DMS79 treated with DMSO at 0.1 percent for 48 hours (cell line): ENCODE measurements at places on chromosomes 5 and 9.

- DNase-seq = no peak
Observed at GRCh38 chr5:145989428-145989827, 53.0 kb downstream of the SH3RF2 start.

DNA sequence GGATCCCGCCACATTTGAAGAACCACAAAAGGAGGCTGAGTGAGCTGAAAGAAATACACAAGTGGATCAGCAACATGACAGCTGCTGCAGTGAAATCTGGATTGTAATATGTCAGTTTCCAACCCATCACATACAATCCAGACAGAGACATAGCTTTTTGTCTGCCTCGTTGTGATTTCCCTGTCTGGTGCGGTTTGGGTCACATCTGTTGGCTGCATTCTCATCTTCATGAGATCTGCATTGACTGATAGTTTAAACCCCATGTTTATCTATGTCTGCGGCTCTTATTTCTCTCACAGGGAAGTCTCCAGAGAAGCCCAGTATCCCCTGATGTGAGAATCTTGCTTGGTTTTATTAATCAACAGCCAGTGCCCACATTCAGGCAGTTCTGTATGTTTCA lies 403.1 kb upstream of the ZNF608 start:
- no peak for DNase-seq

DNA sequence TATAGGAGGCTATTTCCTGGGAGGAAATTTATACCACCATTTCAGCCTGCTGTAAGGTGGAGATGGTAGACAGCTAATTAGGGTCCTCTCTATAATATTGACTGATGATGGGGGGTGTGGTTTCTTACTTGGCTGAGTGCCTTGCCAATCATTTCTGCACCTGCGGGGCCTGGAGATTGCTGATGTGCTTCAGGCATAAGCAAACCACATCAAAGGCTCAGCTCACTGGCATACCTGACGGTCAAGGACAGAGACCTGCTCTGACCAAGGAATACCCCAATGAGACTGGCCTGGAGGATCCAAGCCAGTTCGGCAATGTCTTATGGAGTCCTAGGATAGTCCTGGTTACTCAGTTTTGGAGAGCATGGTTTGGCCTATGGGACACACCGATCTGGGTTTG lies 29.5 kb downstream of the ANKH start:
- DNase-seq = no peak

GRCh38 chr9:98795970-98796363 lies 388 bp downstream of the ANKS6 start:
- DNase-seq = no peak

- no peak for DNase-seq
Observed at GRCh38 chr5:100791391-100791790, 111.7 kb downstream of the ST8SIA4 start.

GRCh38 chr9:86830356-86830755 lies 117.0 kb downstream of the GAS1 start:
- DNase-seq = no peak

GRCh38 chr5:181224390-181225229 lies 1.5 kb downstream of the TRIM41 start:
- DNase-seq = no peak

- peak; percentile 60 for DNase-seq
Observed at GRCh38 chr5:43099640-43100039, 21.1 kb upstream of the ZNF131 start.
